ENCODE measurements at places on chromosomes 6 and 20.

DNA sequence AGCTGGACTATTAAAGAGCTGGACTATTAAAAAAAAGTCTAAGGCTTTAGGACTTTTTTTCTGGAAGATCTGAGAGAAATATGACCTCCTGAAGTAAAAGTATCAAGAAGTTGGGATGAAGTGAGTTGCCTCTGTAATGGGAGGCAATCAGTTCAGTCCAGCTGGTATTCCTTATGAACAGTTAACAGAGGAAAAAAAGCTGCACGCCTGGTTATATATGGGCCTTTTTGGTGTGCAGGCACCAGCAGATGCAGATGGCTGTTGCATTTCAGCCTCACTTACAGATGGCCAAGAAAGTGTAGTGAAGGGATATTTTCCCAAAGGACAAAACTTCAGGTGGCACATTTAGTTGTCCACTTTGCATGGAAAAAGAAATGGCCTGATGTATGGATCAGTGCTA is 70.3 kb upstream of the ELOVL5 start:
- no peak for DNase-seq

- DNase-seq, result no peak
These were observed 43.5 kb downstream of the HFE start for GRCh38 chr6:26130581-26131249.

GRCh38 chr6:168276576-168277273 is 42.9 kb downstream of the DACT2 start:
- DNase-seq, result no peak

GRCh38 chr6:71346334-71346694 is 57.7 kb downstream of the OGFRL1 start:
- DNase-seq, result no peak

GRCh38 chr20:35489717-35490116 is 34.3 kb downstream of the CEP250 start:
- no peak for DNase-seq

DNA sequence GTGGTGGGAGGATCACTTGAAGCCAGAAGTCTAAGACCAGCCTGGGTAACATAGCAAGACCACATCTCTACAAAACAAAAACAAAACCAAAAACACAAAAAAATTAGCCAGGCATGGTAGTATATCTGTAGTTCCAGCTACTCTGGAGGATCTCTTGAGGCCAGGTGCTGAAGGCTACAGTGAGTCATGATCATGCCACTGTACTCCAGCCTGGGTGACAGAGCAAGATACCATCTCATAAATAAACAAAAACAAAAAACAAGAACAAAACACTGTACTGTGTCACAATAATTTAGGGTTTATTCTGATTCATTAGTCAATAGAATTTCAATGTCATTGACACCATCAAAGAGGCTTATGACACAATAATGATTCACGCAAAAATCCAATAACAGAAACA is 1121.7 kb upstream of the MAP3K7 start:
- DNase-seq, result no peak

DNA sequence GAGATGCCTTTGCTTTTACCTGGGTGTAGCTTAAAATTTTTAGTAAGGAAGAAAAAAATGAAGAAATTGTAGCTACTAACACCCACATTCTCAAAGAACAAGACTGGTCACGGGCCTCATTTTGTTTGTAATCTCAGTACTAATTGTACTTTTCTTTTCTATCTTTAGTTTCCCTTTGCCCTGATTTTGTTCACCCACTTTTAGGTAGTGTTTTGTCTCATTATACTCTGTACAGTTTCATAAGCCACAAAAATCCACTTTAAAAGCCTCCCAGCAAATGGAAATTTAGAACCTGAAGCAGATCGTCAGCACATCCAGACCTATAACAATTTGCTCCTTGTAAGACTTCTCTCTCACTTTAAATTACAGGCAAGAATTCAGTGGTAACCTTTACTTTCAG is 43.3 kb downstream of the TP53INP2 start:
- no peak for DNase-seq

- DNase-seq, result no peak
These were observed 691.5 kb upstream of the POU3F2 start for GRCh38 chr6:98142839-98143238.

DNA sequence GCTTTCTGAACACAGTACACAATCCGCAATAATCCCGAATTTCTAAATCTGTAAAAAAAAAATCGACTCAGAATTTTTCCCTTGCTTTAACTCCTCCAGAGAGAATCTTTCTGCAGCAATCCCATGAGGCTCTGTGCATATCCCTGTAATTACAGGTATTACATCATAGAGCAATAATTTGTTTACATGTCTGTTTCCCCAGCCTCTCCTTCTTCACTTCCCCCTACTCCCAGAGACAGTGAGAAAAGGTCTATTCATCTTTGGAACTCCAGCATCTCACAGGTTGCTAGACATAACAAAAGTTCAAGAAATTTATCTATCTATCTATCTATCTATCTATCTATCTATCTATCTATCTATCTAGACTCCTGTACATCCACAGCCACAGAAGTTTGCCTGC is 26.0 kb downstream of the KLHL31 start:
- no peak for DNase-seq

- no peak for DNase-seq
These were observed 47.7 kb downstream of the CTNNBL1 start for GRCh38 chr20:37741570-37741969.

DNA sequence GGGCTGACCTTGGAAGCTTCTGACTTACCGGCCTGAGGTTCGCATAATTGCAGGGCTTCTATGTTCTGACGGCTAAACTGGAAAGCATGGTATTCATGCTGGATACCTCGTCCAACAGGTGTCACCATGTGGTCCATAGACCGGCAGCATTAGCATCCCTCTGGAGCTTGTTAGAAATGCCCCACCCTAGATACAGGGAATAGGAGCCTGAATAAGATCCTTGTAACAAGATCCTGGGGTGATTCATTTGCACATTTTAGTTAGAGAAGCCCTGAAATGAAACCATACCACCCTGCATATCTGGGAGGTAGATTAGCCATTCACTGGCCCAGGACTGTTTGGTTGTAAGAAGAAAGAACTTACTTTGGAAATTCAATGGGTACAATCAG is 77.7 kb downstream of the TMEM170B start:
- no peak for DNase-seq

DNA sequence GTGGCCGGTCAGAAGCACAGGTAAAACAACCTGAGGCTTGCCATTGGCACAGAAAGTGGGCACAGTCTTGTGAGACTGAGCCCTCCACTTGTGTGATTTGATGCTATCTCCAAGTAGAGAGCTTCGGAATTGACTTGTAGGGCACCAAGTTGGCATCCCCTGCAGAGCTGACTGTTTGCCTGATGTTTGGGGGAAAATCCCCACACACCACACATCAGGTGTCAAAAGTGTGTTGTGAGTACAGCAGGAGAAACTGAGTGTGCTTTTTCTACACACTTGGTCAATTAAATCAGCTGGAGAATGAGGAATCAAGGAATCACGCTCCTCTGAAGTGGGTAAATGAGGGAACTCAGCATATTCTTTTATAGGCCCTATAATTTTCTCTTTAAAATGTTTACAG is 989 bp downstream of the SERINC3 start:
- no peak for DNase-seq

Data from epithelial cell of prostate (primary cell).